ENCODE measurements at places on chromosomes 4 and X.

DNA sequence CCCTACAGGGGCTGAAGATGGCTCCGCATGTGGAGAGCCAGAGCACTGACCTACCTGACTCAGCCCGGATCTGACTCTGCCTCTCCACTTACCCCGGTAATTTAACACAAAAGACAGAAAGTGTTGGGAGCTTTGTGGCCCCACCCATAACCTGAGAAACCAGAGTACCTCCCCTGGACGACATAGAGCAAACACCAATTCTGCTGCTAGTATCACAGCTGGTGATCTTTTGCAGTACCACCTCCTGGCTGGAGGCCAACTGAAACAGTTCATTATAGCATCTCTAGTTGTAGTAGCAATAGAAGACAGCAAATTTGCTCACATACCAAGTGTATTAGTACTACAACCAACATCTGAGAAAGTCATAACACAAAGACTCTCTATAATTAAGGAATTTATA lies 443.9 kb downstream of the KLHL4 start:
- DNase-seq = no peak

GRCh38 chr4:25857403-25857802 lies 5.4 kb downstream of the SEL1L3 start:
- DNase-seq = no peak

DNA sequence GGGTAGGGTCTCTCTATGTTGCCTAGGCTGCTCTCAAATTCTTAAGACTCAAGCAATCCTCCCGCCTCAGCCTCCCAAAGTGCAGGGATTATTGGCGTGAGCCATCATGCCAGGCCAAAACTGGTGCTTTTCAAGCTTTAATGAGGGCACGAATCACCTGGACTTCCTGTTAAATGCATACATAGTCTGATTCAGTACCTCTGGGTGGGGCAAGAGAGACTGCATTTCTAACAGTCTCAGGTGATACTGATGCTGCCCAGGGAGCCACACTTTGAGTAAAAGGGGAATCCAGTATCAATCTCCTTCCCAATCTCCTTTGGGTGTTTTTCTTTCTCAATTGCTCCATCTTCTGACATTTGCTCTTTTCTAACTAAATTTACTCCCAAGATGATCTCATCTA lies 96.5 kb downstream of the SH3RF1 start:
- no peak for DNase-seq

GRCh38 chr4:150855981-150856510 lies 159.0 kb downstream of the LRBA start:
- DNase-seq = no peak

DNA sequence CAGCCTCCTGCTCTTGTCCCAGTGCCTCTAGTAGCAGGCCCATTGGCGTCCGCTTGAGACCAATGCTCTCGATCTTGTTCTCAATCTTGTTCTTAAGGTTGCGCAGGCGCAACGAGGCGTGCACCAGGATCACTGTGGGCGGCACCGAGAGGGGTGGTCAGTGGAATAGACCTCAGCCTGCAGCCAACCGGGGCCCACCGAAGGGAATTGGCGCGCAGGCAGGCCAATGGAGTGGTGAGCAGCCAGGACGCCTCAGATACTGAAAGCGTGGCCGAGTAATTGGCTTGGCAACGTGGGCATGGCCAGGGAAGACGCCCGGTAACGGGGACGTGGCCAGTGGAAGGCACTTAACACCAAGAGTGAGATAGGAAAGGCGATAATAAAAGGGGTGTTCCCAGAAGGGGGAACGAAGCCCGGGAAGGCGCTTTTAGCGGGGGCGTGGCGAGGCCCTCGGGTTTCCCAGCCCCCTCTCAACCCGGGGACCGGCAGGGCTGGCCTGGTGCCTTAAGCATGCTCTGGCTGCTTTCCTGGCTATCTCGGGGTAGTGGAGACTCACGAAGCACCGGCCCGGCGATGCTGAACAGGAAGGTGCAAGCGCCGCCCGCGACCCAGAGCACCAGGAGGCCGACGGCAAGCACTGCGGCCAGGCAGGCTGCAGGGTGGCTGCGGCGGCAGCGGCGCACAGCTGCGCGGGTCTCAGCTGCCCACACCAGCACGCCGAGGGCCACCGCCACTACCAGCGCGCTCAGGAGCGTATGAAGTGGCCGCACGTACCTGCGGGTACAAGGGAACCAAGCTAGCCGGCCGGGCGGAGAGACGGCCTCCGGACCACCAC lies 1.7 kb downstream of the PRAF2 start:
- no peak for DNase-seq

DNA sequence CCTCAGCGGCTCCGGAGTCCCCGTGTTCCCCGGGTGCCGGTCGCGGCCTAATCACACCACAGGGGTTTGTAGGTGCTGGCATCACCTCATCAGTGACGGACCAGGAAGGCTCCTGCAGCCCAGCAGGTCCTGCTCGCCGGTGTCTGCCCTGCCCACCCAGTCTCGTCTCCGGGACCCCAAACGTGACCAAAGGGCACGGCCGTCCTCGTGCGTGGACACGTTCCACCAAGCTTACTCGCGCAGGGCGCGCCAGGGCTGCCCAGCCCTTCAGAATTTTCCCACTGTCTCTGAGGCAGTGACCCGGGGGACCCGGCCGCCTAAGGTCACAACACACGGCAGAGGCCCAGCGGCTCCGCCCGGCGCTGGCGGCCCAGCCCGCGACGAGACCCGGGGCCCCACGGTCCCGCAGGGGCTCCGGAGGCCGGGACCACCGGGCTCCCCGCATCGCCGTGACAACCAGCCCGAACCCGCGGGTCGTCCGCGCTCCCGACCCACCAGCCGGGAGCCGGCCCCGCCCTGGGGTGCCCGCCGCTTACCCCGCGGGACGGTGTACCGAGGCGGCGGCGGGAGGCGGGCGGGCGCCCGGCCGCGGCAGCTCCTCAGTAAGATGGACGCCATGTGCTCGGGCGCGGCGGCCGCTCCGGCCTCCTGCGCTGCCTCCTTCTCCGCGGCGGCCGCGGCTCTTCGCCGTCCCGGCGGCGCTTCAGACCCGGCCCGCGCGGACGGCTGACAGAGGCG lies 454 bp downstream of the LETM1 start:
- peak; percentile 16 for DNase-seq

DNA sequence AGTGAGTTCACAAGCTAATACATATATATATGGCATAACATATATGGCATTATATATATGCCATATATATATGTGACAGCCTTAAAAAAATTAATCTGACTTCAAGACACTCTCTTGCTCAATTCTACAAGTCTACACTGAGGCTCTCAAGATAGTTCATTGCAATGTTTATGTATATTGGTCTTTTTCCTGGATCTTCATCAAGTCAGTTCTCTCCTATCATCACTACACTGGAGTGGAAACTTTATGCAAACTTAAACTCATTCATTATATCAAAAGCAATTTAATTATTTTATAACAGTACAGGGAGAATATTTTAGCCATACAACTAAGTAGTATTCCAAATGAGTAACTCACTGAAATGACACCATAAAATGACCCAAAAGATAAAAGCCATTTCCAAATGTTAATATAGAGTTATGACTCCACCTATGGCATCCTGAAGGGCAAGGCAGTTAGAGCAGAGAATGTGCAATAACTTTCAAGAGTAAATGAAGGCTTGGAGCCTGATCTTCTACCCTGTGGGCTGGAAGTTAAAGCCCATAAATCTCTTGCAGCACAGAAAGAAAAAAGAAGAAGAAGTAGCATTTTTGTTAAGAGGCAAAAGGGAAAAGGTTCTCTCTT lies 176.3 kb upstream of the SLIT2 start:
- no peak for DNase-seq

- DNase-seq = peak; percentile 91
Measured at GRCh38 chrX:154371017-154371788, 3.2 kb downstream of the FLNA start.

DNA sequence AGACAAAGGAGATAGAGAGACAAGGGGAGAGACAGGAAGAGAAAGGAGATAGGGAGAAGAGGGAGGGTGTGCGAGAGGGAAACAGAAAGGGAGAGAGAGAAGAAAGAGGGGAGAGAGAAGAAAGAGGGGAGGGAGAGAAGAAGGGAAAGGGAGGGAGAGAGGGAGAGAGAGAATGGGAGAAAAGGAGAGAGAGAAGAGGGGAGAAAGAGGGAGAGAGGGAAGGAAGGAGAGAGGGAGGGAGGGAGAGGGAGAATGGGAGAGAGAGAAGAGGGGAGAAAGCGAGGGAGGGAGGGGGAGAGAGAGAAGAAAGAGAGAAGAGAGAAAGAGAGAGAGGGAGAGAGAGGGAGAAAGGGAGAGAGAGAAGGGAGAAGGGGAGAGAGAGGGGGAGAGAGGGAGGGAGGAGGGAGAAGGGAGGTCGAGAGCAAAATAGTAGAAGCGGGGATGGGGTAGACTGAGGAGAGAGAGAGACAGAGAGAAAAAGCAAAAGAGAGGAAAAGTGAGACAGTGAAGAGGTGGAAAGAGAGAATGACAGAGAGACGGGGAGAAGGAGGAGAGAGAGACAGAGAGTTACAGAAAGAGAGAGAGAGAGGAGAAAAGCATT lies 218.2 kb downstream of the DHRSX start:
- DNase-seq = no peak

- no peak for DNase-seq
Measured at GRCh38 chrX:26286836-26287235, 70.9 kb downstream of the MAGEB5 start.

DNA sequence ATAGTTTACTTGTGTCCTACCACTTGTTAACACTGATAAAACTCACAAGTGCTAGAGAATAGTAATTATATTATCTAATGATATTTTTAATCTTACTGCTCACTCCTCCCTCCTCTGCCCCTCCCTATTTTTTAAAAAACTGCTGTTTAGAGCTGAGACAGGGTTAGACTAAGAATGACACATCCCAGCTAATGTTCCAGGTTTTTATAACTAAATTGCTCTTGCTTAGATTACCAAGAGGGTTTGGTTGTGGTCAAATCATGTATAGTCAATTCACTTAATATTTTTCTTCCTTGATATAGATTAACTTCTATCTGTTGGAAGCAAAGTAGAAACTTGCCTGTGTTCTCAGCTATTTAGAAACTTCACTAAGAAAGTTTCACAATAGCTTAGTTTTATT lies 60.2 kb downstream of the ATOH1 start:
- DNase-seq = no peak

DNA sequence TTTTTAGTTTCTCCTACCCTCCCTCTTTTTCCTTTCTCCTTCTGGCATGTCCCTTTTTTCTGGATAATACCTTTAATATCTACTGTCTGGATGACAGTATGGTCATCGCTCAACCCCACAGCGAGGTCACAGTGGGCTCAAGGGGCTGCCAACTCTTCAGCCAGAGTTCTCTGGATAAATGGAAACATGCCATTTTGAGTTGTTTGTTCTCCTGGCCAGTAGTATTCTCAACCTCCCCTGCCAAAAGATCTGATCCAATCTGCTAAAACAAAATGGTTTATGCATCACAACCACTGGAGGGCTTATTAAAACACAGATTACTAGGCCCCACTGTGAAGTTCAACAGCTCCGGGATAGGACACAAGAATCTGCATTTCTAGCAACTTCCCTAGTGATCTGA lies 5.0 kb upstream of the LAMP2 start:
- DNase-seq = no peak

- DNase-seq = no peak
Measured at GRCh38 chr4:132792310-132792709, 356.8 kb upstream of the PCDH10 start.

DNA sequence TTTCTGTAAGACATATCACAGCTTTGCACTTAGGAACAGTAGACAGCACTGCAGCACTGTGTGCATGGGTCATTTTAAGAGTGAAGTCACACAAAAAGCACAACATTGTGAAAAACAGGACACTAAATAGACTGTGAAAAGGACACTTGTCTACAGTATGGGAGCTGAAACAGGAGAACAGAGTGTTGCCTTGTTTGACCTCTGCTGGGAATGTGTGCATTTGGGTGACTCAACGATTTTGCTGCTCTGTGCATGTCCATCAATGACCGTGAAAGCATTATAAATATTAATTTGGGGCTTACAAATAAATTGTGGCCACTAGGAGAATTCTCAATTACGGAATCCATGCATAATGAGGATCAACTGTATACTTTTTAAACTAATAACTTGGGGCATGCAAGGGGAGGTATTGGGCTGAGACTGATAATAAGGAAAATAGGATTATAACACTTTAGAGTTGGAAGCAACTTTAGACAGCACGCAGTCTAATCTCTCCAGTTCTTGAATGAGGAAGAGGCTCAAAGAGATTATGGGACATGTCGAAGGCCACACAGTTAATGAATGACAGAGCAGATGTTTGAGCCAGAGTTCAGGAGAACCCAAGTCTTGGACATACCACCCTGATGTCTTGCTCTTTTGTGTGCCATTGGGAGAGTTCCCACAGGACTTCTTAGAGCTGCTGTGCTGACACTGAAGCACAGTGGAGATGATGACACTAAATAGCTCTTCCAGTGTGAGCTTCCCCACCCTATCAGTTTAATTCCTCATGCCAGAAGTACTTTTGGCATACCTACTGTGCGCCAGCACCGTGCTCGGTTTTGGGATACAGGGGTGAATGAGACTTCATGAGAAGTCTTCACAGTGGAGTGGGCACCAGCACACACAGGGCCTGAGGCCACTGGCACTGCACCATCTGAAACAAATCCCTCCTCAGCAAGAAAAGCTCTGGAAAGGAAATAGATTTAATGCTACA lies 79.3 kb downstream of the FRAS1 start:
- no peak for DNase-seq

GRCh38 chr4:15368856-15369255 lies 59.0 kb upstream of the C1QTNF7 start:
- no peak for DNase-seq

DNA sequence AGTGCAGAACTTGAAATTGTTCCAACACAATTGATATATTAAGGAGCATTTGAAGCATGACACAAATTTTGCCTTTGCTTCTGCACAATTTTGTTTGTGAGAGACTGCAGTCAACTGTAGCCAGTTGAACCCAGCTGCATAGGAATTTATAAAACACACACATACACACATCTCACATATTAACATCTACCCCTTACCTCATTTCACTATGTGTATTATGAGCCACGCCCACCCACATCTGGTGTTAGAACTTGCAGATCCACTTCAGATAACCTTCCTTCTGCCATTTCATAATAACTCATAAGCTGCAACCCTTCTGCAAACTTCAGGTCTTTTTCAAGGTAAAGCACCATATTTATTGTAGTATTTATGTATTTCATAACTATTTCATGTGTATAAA lies 188.1 kb upstream of the WDFY3 start:
- DNase-seq = no peak

DNA sequence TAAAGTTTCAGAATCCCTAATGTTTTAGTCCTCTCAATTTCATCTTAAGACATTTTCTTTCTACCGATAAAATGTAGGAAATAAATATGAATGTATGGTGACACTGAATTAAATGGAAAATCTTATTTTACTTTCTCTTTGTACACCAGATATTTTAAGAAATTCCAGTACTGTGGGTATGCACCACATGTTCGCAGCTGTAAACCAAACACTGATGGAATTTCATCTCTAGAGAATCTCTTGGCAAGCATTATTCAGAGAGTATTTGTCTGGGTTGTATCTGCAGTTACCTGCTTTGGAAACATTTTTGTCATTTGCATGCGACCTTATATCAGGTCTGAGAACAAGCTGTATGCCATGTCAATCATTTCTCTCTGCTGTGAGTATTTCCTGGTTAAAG lies 26.9 kb downstream of the C4orf46 start:
- DNase-seq = no peak

DNA sequence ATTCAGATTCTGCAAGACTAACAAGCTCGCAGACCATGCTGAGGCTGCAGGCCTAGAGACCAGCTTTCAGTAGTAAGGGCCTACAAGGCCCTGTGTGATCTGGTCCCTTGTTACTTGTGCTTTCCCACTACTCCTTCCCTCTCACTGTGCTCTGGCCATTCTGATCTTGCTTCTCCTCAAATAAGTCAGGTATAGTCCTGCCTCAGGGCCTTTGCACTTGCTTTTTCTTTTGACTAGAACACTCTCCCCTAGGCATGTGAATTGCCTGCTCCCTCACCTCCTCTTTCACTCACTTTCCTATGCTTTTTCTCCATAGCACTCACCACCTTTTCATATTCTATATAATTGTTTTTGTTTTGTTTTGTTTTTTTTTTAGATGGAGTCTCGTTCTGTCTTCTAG lies 22.2 kb downstream of the AKAP14 start:
- no peak for DNase-seq
